C1 segment of cervical spinal cord (tissue), 14 donors: ENCODE measurements at places on chromosomes 1 and 21.
A peak's percentile ranks its signal among the peaks of the same experiment; 100 is the strongest.

DNA sequence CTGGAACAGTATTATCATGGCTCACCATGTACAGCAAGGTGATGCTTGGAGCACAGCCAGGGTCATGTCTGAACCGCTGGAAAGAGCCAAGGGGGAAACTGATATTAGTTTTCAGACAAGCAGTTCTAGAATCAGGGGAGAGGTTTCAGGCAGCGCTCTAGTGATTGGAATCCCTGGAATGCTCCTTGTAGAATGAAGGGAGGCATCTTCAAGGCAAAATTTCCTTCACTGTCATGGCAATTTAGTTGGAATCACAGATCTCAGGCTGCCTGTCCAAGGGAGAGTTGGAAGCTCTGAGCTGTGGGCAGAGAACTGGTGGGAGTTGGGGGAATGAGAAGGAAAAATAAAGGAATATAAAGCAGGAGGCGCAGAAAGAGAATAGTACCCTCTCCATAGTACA is 737.1 kb downstream of the PTPRU start:
- no peak for DNase-seq

DNA sequence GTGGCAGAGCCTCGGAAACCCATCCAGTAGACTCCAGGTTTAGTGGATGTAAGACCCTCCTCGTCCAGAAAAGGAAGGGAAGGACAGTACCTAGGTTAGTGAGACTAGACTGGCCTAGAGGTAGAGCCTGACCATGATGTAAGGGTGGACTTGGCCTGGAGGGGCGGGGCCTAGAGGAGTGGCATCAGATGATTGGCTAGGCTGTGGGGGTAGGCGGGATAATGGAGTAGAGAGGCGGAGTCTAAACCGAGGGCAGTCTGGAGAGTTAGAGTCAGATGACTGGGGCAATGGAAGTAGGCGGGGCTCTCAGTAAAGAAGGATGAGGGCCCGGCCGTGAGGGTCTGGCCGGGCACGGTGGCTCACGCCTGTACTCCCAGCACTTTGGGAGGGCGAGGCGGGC is 70.1 kb downstream of the EPHB2 start:
- DNase-seq, result no peak

- DNase-seq, result no peak
Measured at GRCh38 chr1:115426956-115427355, 88.9 kb upstream of the NGF start.

GRCh38 chr1:152188673-152189591 is 29.9 kb upstream of the RPTN start:
- DNase-seq, result peak; percentile 44

GRCh38 chr1:64492424-64492823 is 22.5 kb downstream of the CACHD1 start:
- no peak for DNase-seq
